Osteoblast (primary cell): ENCODE measurements at places on chromosomes 5 and 9. TPM values are rescaled to one million over a fixed set of nuclear protein-coding genes. Genes with fewer than 3 reads are reported as not detected.
A peak's percentile ranks its signal among the peaks of the same experiment; 100 is the strongest.

The SREK1 gene
- 81.6 and 86.5 TPM in 2 replicates for total RNA-seq

The WNT8A gene
- not detected in 2 replicates for total RNA-seq

The FOXI1 gene
- not detected in 2 replicates for total RNA-seq

The PLPP7 gene
- total RNA-seq, result 16.3 and 18.0 TPM in 2 replicates

The NSMF gene
- total RNA-seq, result 19.2 and 22.4 TPM in 2 replicates

The AIF1L gene
- total RNA-seq, result under 0.01 TPM in 1 of 2 replicates, not detected in the other

The CBY3 gene
- total RNA-seq, result not detected in 2 replicates

DNA sequence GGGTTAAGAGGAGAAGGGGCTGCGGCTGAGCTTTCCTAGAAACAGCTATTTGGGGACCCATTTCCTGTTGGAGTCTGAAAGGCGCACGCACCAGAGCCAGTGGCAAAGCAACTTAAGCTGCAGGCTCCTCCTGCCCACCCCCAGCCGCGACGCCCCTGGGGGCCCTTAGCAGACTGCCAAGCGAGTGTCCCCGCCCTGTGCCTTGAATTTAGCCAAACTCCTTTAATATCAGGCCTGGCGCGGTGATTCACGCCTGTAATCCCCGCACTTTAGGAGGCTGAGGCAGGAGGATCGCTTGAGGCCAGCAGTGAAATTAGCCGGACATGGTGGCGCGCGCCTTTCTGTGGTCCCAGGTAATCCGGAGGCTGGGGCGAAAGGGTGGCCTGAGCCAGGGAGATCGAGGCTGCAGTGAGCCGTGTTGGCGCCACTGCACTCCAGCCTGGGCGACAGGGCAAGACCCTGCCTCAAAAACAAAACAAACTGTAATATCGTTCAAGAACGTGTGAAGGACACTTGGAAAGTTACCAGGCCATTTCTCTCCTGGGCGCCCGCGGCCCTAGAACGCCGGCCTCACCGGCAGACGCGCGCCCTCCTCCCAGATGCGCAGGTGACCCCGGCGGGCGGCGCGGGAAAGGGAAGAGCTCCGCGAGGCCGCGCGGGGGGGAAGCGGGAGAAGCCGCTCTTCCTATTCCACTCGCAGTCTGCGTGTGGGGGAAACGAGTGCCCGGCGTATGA lies 1.0 kb upstream of the F2R start:
- DNase-seq, result peak; percentile 84

- peak; percentile 74 for DNase-seq
Measured at GRCh38 chr5:54234304-54234933, 76.0 kb downstream of the ARL15 start.

GRCh38 chr5:74519161-74519571 lies 121.4 kb downstream of the ENC1 start:
- DNase-seq, result no peak

GRCh38 chr9:19146441-19147024 lies 19.2 kb upstream of the PLIN2 start:
- DNase-seq, result no peak

GRCh38 chr9:77063645-77064285 lies 44.3 kb downstream of the FOXB2 start:
- peak; percentile 84 for DNase-seq

GRCh38 chr5:98064118-98064685 lies 709.3 kb upstream of the RGMB start:
- no peak for DNase-seq

DNA sequence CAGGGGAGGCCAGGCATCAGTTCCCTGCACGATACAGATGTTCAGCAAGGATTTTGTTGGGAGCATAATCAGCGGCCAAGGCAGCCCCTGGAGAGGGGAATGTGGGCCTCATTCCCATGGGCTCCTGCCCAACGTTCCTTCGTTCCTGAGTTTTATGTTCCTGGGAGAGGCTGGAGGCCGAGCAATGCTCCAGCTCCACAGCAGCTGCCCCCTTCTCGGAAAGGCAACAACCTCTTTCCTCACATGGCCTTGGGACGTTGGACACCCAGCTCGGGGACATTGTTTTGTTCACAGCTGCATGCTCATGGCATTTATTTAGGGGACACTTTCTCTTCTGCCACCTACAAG lies 63.8 kb upstream of the COL15A1 start:
- no peak for DNase-seq

DNA sequence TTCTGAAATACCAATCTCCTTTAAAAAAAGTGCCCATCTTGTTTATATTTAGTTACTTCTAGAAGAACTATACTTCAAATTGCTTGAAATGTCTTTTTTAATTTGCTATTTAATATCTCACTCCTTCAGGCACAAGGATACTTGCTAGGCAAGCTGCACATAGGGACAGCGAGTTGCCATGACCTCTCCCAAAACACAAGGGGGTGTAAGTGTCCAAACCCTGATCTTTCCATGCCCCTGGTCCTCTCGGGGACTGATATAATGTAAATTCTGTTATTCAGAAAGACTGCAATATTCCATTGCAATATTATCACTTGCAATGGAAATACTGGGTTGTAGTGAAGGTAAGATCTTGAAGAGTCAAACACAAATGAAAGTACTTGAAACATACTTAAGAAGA lies 480.4 kb downstream of the CETN3 start:
- DNase-seq, result no peak

GRCh38 chr5:96258692-96259091 lies 174.4 kb downstream of the PCSK1 start:
- no peak for DNase-seq
